ENCODE measurements at places on chromosomes 6 and 20.

- no peak for DNase-seq
Measured at GRCh38 chr20:59371431-59371830, 71.0 kb downstream of the EDN3 start.

GRCh38 chr6:2971420-2972218 lies at the start of gene SERPINB6:
SERPINB6 (minus strand) TSS chr6:2971567; CDS start chr6:2959332, 12,235 bp downstream.
- DNase-seq = no peak

DNA sequence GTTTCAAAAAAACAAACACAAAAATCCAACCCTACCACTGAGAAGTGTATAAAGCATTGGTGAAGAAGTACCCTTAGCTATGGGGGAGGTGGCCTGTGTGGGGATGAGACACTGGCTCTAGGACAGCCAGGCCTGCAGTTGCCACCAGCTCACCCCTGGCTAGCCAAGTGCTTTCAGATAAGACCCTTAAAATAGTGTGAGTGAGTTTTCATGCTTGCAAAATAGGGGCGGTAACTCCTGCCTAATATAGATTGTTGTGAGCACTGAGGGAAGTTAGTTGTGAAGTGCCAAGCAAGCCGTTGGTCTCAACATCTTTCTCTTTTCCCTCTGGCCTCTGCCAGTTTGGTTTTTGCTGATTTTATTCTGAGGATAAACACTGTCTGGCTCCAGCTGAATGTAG lies 11.3 kb downstream of the PPP1R3G start:
- no peak for DNase-seq

- no peak for DNase-seq
Measured at GRCh38 chr6:137123078-137123477, 50.4 kb downstream of the IL22RA2 start.

Data from smooth muscle cell of the brain vasculature (primary cell).